ENCODE measurements at places on chromosomes 1 and 21.
A peak's percentile ranks its signal among the peaks of the same experiment; 100 is the strongest.

DNA sequence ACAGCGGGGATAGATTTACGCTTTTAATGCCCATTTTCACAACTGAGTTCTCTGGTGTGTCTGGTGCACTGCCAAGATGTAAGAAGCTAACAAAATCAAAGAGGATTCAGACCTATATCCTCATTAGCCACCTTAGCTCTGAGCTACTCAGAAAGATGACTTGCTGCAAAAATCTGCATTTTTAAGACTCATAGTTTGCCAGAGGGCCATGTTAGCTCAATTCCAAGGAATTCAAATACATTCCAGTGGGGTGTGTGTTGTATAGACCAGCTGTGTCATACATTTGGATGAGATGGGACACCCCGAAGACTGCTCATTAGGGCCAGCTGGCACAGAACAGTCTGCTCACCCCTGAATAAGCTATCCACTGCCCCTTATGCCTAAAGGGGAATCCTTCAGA lies 8.9 kb downstream of the DENND2D start:
- peak; percentile 44 for DNase-seq

GRCh38 chr1:53359934-53360276 lies 32.0 kb upstream of the LRP8 start:
- no peak for DNase-seq

- no peak for DNase-seq
Measured at GRCh38 chr1:17915511-17916197, 160.5 kb downstream of the ACTL8 start.

DNA sequence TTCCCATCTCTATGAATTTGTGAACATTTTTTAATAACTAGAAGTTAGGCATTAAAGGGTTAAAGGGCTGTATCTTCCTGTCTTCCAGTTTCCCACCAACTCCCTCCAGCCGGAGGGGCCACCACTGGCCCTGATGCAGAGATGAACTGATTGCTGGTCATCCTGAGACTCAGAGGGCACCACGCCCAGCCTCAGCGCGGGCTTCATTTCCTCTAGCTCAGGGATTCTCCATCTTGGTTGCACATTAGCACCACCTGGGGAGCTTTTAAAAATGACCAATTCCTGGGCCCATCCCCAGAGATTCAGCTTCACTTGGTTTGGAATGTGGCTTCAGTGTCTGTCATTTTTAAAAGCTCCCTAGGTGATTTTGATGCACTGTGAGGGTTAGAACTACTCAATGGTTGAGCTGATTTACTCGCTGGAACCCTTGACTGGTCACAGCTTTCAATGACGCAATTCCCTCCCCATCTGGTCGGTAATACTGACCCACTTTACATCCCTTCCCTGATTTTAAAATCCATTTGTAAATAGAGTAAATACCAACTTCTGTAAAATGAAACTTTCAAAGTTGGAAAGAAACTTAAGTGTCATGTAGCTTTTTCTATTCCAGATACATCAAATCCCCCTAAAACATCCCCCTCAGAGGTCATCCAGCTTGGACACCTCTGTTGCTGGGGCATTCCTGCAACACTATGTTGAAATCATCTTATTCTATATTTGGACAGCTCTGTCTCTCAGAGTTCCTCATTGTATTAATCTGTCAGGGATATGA lies 5.1 kb downstream of the NAV1 start:
- DNase-seq, result peak; percentile 32

GRCh38 chr1:11563560-11564069 lies 84.7 kb downstream of the DISP3 start:
- peak; percentile 7 for DNase-seq

Measured in choroid plexus epithelial cell (primary cell).